Fibroblast of lung (primary cell): ENCODE measurements at places on chromosomes 13 and 19. TPM values are rescaled to one million over a fixed set of nuclear protein-coding genes. Genes with fewer than 3 reads are reported as not detected.

DNA sequence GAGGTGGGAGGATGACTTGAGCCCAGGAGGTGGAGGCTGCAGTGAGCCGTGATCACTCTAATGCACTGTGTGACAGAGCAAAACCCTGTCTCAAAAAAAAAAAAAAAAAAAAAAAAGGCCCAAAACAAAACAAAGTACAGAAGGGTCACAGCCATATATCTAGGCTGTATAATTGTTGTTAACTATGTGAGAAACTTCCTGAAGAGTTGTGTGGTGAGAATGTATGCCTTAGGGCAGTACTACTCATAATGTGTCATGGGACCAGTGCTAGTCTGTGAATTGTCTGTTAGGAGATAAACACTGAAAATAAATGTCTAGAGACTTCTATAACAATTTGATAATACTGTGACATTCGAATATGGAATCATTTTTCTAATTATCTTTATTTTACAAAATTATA, 43.1 kb downstream of the PAN3 start:
- no peaks in the 10 kb centered on the region for H3K36me3 ChIP-seq
- no peak overlapping the region for H3K27ac ChIP-seq
- H3K27me3 ChIP-seq: no peaks in the 10 kb centered on the region
- H3K4me1 ChIP-seq: no peaks in the 10 kb centered on the region

DNA sequence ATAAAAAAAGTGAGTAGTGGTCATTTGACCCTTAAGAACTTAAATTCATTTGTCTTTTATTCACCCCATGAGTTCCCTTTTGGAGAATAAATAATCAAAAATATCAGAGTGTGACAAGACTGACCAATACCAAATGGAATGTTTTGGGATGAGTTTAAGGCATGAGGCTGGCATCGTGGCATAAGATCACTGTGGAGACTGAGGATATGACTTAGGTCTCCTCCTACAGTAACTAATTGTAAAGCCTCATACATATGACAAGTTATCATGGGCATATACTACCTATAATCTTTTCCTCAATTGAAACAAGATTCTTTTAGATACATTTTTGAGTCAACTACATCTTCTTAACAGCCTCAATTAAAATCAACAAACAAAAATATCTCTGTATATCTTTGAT, 782.0 kb downstream of the SLITRK1 start:
- no peaks in the 10 kb centered on the region for H3K27me3 ChIP-seq
- peak; percentile 1 for DNase-seq
- no peaks in the 10 kb centered on the region for H3K4me1 ChIP-seq
- no peak overlapping the region for H3K27ac ChIP-seq
- no peaks in the 10 kb centered on the region for H3K36me3 ChIP-seq

Gene NKG7
- not detected in 2 replicates for polyA plus RNA-seq

- no peak for DNase-seq
- no peaks in the 10 kb centered on the region for H3K36me3 ChIP-seq
- peaks cover 4% of the 10 kb centered on the region for H3K27me3 ChIP-seq
- no peak overlapping the region for H3K4me3 ChIP-seq
- no peaks in the 10 kb centered on the region for H3K4me1 ChIP-seq
- H3K27ac ChIP-seq: no peak overlapping the region
These were observed 1.3 kb upstream of the LAMP1 start for GRCh38 chr13:113295776-113296175.

Gene MYADM
- polyA plus RNA-seq: 46.0 and 51.5 TPM in 2 replicates
